ENCODE measurements at places on chromosomes 7 and 10.
A peak's percentile ranks its signal among the peaks of the same experiment; 100 is the strongest.

GRCh38 chr10:132486539-132487121 lies 51.0 kb upstream of the INPP5A start:
- DNase-seq = no peak

- DNase-seq = no peak
These were observed 183.4 kb downstream of the HTR7 start for GRCh38 chr10:90674461-90674860.

DNA sequence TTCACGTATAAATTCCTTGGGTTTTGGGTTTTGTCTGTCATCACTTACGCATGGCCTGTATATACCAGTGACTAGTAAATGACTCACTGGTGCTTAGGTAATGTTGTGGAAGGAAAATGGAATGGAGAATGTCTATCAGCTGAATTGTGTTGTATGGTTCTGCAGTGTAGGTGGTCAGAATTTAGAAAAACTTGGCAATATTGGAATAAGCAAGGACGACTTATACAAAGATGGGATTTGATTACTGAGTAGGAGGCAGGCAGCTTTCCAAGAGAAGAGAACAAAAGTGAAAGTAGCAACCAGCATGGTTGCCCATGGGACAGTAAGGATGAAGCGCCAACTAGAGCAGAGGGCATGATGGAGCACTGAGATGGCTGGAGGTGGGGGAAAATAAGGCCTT lies 168.6 kb upstream of the CSTF2T start:
- DNase-seq = no peak

- DNase-seq = no peak
These were observed 12.3 kb downstream of the OGDHL start for GRCh38 chr10:49749556-49750491.

DNA sequence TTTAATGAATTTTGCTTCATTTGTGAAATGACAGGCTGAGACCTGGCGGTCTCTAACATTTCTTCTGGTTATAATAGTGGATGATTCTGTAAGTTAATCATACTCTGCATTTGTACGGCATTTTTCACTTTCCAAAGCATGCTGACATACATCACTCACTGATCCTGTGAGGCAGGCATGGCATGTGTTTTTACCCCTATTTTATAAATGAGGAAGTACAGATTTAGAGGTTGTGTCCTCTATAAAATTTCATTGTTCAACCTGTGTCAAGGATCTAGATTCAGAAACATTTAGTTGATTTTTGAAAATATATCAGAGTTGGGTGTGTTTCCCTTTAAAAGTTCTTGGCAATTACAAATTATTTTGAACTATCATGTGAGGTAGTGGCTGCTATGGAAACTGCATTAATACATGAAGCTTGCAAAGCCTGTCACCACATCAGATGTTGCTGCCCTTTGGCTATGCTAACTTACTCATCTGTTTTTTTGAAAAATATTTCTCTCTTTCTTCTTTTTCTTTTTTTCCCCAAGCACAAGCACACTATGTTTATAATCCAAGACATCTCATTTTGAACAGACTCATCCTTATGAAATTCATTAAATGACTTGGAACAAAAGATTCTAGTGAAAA lies 172.7 kb downstream of the GNAI1 start:
- peak; percentile 17 for DNase-seq

GRCh38 chr7:3712841-3713240 lies 411.8 kb downstream of the SDK1 start:
- DNase-seq = no peak

- no peak for DNase-seq
These were observed 56.5 kb downstream of the LMBR1 start for GRCh38 chr7:156836443-156836842.

DNA sequence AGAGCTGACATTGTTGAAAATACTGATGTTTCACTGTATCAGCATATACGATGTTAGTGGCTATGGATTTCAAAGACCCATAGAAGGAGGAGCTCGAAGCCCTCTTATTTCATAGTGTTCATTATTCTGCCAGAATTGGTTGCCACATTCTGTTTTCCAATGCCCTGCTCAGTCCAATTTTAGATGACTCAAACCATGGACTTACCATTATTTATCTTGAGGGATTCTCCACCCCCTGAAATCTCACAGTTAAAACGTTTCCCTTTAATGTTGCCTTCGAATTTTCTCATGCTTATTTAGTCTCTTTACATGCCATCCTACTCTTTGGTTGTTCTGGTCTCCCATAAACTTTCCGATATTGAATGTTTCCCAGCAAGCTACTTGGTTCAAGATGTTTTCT lies 264.5 kb downstream of the HDAC9 start:
- DNase-seq = no peak

DNA sequence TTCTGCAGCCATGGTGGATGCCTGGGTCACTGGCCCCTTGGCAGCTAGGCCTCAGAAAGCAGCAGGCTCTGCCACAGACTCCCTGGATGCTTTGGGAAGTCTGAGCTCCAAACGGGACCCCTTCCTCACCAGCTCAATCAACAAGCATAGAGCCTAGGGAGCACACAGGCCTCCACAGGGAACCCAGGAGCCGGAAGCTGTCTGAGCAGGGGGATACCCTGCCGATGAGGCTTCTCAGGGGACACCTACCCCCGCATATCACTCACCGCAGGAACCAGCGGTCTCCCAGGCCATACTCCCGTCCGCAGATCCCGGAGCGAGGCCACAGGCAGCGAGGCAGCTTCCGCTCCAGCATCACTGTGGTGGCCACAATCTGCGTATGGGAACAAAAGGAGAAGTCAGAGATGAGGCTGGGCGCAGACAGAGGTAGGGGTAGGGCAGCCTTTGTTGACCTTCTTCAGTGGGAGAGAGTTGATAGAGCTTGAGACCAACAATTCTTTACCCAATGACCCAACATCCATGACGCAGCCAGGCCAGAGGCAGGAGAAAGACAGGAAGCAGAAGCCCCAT lies 13.4 kb downstream of the TRPV6 start:
- no peak for DNase-seq

DNA sequence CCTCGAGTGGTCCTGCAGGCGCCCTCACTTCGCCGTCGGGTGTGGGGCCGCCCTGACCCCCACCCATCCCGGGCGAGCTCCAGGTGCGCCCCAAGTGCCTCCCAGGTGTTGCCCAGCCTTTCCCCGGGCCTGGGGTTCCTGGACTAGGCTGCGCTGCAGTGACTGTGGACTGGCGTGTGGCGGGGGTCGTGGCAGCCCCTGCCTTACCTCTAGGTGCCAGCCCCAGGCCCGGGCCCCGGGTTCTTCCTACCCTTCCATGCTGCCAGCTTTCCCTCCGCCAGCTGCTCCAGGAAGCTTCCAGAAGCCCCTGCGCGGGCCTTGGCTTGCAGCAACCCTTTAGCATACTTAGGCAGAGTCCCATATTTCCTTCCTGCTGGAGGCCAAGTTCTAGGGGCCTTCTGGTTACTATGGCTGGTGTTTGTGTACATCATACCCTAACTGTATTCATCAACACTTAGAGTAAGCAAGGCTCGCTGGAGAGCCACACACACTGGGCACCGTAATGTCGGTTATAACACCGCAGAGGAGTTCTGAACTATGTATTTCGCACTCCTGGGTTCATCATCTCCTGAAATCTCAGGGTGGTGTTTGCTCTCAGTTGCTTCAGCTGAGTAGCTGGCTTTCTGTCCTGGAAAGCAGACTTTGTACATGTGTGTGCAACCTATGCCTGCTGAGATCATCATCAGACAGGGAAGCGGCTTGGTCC lies 471 bp downstream of the MGMT start:
- DNase-seq = peak; percentile 30

DNA sequence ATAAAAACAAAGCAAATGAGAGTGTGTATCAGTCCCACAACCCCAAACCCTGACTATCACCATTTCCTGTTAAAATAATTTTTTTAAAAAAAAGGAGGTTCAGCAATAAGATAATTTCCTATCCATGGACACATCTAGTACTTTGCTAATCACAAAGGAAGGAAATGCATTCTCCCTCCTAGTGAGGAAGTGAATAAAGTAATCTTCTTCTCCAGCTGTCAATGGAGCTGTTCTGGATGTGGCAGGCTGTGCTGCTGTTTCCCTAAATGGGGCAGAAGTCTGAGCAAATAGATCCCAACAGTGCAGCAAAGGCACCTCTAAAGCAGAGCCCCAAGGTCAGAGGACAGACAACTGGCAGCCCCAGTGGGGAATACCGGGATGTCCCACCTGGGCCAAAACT lies 540.0 kb downstream of the KCNMA1 start:
- DNase-seq = peak; percentile 66

- peak; percentile 73 for DNase-seq
These were observed 78.8 kb upstream of the GSDME start for GRCh38 chr7:24836084-24836483.

DNA sequence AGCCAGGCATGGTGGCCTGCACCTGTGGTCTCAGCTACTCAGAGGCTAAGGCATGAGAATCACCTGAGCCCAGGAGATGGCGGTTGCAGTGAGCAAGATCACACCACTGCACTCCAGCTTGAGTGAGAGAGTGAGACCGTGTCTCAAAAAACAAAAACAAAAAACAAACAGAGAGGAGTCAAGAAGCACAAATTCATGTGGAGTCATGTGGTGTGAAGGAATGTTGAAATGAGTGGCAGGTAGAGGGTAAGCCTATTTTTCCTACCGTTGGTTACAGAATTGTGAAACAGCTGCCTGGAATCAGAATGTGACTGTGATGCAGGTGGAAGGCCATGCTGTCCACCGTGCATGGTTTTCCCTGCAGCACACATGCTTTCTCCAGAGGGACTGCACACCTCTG lies 23.7 kb upstream of the NUB1 start:
- no peak for DNase-seq

DNA sequence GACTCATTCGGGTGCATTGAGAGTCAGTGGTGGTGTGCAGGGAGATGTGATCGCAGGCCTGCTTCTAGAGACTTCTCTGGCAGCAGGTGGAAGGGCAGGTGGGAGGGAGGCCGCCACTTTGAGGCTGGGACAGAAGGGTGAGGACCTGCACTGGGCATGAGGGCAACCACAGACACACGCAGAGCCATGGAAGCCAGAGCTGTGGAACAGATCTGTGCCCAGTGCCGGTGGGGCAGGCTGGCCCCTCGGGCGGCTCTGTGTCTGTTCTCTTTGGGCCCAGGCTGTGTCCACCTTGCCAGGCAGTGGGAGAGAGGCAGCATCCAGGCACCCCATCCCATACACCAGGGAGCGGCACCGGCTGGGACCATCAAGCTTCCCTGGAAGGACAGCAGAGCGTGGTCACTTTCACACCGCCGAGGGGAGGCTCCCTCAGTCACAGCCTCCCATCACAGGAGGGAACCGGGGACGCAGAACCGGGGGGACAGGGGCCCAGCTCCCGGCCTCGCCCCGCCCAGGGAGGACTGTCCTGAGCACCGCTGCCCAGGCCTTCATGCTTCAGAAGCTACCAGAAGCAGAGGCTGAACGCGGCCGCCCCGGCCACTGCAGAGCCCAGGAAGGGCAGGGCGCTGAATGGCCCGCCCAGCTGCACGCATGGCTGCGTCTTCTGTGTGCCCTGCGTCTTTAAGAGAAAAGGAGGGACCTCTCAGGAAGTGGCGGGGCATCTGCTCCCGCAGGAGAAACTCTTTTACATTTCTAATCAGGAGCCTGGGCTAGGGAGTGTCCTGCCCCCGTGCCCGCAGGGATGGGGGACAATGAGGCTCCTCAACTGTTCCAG lies 32.1 kb downstream of the EN2 start:
- DNase-seq = no peak

DNA sequence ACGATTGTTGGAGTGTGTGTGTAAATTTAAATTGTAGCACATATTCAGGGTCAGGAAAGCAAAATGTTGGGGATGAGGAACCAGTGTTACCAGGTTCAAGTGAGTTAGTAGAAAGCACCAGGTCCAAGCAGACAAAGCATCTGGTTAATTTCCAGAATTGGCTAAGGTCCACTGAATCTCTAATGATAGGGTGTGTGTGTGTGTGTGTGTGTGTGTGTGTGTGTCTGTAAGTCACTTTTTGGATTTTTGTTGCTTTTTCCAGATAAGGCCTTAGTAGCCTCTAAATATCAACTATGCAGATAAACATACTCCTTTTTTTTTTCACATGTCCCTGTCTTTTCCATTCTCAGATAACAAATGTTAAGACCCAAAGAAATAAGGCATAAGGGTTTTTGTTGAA lies 36.6 kb upstream of the FMC1 start:
- DNase-seq = no peak

DNA sequence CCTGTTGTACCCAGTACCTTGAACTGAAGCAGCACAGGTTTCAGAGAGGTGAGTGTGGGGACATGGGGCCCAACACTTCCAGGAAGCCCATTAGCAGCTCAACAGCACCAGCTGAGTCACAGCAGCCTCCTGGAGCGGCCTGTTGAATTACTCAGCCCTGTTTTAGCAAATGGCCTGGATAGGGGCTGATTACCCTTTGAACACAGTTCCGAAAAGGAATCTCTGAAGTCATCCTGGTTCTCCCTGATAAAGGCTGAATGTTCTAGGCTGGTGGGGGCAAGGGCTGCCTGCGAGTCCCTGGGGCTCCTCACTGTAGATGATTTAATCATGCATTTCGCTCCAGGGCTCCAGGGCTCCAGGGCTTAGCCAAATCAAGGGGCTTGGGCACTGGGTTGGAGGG lies 287.5 kb downstream of the GRID1 start:
- DNase-seq = no peak

DNA sequence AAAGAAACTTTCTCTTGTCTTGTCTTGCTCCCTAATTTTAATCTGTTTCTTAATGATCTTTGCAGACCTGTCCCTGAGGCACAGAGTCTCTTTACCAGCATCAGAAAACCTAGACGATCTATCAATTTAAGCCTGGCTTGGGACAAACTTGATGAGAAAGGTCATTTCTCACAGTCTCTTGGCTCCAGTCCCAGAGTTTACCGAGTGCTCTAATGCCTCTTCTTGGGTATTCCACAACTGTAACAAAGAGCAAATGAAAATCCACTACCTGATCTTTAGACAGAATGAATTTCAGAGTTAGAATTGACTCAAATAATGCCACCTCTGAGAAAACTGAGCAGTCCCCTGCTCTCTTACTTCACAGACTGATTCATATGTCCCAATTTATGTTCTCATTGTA lies 106.4 kb upstream of the DNAJB12 start:
- no peak for DNase-seq

GRCh38 chr10:76354212-76354738 lies 922.9 kb downstream of the LRMDA start:
- DNase-seq = no peak

GRCh38 chr10:102407425-102408130 lies 11.0 kb downstream of the PSD start:
- no peak for DNase-seq

GRCh38 chr10:109971634-109972033 lies 36.1 kb upstream of the ADD3 start:
- DNase-seq = no peak

DNA sequence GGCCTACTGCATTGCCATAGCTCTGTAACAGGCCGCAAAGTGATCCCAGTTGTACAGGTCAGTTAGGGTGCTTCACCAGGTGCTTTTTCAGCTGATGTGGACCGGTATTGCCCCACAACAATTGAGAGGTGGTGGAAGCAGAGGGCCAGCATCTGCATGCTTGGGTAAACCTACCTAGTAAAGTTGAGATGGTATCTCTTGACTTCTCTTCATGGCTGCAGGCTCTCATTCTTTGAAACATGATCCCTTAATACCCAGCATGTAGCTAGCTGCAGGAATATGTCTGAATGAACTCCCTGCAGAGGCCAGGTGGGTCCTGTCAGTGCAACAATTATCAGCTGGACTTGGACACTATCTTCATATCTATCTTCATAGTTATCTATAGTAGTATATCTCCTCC lies 60.7 kb upstream of the CCDC6 start:
- DNase-seq = no peak

Data from hematopoietic multipotent progenitor cell treated with erythropoietin and hydrocortisone succinate and interleukin-3 and kit ligand, for 4 days (in vitro differentiated cells).